ENCODE measurements at places on chromosomes 4 and X.

DNA sequence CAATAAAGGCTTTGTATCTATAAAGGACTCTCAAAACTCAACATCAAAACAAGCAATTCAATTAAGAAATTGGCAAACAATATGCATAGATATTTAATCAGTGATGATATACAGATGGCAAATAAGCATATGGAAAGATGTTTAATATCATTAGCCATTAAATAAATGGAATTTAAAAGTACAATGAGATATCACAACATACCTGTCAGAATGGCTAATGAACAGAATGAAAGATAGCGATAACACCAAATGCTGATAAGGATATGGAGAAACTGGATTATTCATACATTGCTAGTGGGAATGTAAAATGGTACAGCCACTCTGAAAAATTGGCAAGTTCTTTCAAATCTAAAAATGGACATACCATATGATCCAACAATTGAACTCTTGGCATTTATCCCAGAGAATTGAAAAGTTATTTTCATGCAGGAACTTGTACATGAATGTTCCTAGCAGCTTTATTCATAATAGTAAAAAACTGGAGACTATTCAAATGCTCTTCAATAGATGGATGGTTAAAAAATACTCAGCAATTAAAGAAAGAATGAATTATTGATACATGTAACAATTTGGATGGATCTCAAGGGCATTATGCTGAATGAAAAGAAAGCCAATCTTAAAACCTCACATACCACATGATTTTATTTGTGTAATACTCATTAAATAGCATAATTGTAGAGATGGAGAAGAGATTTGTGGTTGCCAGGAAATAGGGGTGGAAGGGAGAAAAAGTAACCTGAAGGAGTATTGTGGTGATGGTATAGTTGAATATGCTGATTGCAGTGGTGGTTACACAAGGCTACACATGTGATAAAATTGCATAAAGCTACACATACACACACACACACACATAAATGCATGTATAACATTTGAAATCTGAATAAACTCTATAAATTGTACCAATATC is 45.9 kb upstream of the ALG13 start:
- DNase-seq: no peak

GRCh38 chr4:183758758-183759447 is 99.8 kb downstream of the TRAPPC11 start:
- no peak for DNase-seq

DNA sequence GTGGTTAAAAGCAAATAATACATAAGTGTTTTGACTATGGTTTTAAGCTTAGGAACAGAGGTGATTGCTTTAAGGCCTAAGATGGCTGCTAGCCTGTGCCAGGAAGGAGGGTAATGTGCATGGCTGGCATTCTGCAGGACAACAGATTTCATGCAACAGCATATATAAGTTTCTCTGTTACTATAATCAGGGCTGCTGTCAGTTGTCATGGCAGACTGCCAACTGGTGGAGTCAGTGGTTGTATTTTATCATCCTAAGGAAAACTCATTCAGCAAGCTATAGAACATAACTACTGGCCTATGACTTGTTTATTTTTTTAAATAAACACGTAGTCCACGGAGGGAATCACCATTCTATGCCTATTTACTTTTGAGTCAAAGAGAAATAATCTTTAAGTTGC is 77.7 kb upstream of the DCAF8L1 start:
- peak; percentile 18 for DNase-seq

GRCh38 chr4:84699001-84699671 is 116.2 kb downstream of the CDS1 start:
- no peak for DNase-seq

DNA sequence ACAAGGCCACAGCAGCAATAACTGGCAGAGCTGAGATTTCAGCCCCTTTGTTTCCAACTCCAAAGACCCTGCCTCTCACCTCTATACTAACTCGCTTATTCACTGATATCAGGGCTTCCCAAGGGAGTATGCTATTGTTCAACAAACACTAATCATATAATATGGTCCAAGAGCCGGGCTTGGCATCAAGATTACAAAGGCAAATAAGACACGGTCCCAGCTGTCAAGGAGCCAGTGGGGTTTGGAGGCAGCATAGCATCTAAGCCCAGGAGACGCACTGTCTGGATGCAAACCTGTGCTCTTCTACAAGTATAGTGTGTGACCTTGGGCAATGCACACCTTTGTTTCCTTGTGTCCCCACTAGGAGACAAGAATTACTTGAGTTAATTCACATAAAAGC is 28.7 kb downstream of the PAPSS1 start:
- no peak for DNase-seq

DNA sequence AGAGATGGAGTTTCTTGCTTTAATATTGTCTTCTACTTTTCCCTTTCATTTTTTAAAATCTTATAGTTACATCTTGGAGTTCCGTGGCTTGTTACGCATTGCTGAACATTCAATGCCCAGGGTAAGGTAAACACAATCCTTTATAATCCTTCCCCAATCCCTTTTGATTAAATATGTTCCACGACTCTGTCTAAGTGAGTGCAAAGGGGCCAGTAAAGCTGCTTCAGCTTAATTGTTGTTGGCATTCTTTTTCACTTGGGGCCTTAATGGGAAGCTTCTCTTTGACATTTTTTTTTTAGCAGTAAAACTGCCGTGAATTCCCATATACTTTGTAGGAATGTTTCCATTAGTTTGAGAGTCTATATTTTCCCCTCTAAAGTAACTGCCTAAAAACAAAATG is 1028.1 kb downstream of the C4orf33 start:
- DNase-seq: no peak

DNA sequence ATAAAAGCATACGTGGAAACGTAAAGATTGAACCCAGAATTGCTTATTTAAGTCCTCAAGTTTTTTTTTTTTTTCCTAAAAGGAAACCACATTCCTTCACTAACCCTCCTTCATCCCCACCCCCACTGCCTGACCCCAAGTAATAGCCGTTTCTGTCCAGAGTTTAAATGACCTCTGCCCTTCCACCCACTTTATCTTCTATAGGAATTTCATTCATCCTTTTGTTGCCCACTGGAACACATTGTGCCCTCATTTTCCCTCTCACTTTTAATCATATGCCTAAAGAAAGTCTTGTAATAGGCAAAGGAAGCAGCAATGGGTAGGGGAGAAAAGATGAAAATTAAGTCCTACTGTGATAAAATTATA is 62.7 kb downstream of the SH3RF1 start:
- DNase-seq: no peak

GRCh38 chr4:4855301-4856070 is 4.0 kb upstream of the MSX1 start:
- DNase-seq: no peak

DNA sequence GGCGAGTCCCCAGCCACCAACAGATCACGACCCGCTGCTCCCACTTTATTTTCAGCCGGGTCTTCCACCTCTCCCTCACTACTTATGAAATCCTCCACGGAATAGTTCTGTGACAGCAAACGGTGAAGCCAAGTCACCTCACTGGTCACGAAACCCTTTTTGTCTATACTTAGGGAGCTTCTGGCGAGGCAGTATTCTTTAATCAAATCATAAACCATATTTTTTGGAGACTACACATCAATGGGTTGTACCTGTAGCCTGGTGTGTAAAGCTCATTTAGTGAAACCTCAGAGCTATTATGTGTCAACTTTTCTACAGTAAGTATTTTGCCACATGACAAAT is 809 bp upstream of the H2AZ1 start:
- DNase-seq: no peak

DNA sequence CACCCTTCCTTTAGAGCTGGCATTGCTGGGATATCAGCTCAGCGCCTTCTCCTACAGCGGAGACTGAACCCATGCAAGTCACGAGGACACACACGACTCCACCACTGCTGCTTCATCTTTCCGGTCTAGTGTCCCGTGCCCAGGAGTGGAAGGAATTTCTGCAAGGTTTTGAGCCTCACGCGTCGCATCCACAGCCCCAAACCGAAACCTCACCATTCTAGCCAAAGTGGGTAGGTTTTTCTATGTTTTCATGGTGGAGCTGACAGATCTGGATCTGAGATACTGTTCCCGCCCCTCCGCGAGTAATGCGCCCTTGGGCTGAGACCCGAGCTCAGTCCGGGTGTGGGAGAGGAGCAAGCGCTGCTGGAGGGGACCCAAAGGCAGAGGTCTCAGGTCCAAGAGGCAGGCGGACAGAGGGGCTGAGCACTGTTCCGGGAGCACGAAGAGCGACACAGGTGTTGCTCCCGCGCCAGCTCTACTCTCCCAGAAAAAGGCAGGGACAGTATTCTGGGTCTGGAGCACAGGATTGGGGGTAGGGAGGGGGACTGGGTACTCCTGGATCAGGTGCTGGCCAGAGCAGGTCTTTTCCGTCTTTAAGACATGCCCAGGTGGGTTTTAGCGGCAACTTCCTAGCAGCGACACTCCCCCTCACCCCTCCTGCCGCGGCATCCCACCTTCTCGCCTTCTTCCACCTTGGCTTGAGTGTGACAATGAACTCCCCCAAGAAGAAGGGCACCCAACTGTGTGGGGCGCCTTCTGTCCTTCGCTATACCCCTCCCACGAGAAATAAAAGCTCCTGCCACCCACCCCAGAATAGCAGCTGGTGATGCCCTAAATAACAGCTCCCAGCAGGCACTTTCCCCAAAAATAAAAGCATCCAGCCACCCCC is 1.8 kb downstream of the EPHA5 start:
- DNase-seq: no peak

DNA sequence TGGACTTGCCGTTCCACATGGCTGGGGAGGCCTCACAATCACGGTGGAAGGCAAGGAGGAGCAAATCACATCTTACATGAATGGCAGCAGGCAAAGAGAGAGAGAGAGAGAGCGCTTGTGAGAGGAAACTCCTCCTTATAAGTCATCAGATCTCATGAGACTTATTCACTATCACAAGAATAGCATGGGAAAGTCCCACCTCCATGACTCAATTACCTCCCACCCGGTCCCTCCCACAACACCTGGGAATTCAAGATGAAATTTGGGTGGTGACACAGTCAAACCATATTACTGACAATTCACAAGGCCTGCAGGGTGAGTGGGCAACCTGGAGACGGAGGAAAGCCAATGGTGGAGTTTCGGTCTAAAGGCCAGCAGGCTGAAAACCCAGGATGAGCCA is 394.3 kb upstream of the TRAM1L1 start:
- no peak for DNase-seq

Data from KBM-7 (cell line).